CD14-positive monocyte (primary cell): ENCODE measurements at places on chromosomes 2 and 18.

GRCh38 chr2:121172456-121172855, 112.5 kb downstream of the TFCP2L1 start:
- no peak for DNase-seq

DNA sequence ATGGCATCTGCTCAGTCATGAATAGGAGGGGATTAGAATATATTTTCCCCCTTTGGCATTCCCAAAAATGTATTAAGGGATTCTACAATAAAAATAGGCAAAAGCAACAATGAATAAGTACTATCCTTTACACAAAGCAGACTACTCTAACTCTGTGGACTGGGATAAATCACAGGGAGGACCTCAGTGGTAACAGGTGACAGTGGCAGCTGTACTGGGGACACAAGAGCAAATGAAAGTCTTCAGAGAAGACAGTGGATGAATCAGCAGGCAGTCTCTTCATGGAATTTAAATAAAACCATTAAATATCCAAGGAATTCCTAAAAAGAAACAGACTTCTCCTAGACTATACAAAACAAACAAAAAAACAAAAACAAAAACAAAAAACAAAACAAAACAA, 4.8 kb downstream of the CDH7 start:
- no peak for DNase-seq

DNA sequence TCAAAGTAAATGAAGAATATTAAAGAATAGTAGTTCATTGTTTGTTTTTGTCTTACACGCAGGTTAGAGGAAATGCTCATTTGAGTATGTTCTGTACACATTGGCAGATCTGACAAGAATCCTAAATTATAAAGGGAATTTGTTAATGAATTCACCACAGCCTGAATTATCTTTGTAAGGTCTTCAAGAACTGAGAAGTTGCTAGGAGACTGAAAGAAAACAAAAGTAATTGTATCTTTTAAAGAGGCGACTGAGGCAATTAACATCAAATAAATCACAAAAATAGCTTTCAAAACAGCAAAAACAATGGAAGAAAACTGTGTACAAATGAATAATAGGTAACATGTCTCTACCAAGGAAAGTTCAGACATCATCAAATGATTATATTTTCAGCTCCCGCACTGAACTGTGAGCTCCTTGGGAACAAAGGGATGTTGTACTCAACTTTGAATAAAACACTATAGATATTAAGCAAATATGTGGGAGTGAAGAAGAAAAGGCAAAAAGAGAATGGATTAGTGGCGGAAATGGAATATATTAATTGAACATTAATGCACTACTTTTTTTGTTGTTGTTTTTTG, 51.7 kb upstream of the ATIC start:
- no peak for DNase-seq

- no peak for DNase-seq
Measured at GRCh38 chr18:77073336-77074093, 59.1 kb downstream of the MBP start.

DNA sequence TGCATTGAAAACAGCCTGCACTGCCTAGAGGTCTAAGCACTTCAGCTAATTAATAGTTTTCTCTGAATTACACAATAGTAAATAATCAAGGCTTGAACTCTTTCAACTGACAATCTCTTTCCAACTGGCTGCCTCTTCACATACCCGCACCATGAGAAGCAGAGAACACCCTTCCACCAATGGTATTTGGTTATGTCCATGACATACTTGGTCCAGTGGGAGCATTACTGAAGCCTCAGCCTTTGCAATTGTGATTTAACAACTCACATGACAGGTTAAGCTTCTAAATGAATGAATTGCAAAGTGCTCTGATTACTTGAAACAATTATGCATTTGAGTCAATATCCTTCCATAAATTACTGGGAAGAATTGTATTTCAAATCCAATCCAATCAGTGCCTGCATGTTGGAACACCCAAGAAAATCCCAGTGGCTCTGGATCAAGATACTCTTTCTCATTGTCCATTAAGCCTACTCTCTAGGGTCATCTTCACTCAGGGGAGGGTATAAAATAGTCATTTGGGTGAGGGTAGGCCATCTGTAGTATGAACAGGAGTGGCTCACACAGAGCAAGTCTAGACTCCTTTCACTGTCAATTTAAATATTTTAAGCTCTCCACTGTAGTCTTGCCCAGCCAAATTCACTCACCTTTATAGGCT, 101.1 kb downstream of the HS1BP3 start:
- DNase-seq: no peak

DNA sequence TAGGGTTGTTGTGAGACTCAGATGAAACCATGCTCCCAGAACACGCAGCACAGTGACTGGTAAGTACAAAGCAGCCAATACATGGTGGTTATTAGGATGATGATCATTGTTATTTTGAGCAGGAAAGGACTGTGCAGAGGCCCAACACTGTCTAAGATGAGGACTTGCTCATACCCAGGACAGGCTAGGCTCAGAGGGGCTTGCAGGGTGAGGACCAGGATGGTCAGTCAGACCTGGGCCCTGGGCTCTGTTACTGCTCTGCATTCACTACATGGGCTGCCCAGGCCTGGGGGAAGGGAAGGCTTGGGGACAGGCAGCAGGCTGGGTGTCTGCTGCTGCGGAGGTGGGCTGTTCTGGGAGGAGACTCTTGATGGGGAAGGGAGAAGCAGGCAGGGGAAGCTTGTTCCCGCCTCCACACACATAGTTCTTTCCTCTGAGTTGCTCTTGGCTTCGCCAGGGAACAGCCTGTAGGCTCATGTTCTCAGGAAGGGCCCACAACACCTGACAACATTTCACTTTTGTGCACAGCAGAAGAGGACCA, 17.5 kb downstream of the CAPN13 start:
- DNase-seq: no peak

- no peak for DNase-seq
Measured at GRCh38 chr18:59238385-59238784, 18.4 kb downstream of the GRP start.

- DNase-seq: no peak
Measured at GRCh38 chr18:56377231-56377630, 261.2 kb downstream of the TXNL1 start.

DNA sequence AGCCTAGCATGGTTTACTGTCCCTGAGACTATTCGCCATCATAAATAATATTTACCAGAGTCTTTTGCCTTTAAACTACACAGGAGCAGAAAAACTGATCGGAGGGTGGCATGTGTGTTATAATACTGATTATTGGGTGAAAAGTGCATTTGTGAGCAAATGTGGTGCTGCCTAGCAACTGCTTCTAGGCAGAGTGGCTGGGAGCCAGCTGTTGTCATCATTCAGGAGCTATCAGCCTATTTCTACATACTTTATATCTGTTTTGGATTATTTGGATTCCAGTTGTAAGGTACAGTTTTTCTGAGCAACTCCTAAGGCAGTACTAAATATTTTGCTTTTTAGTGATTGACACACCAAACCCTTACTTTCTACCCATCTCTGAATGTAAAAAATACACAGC, 75.0 kb upstream of the MSTN start:
- no peak for DNase-seq

DNA sequence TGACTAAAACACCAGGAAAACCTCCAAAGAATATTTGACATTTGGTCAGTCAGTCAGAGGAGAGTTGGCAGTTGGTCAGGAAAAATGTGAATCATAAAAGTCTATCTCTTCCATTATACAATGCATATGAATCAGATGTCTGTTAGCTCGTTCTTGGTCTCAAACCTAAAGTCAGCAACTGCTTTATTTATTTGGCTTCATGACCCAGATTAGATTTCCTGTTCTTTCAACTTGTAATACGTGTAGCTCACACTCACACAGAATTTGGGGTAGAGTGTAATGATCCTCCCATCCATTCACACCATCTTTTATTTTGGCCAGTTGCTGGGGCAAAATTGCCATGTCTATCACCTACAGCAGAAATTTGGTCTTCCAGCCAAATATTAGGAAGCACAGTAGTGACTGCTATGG, 81.9 kb upstream of the COL5A2 start:
- no peak for DNase-seq

GRCh38 chr2:225042800-225043167, 516 bp upstream of the DOCK10 start:
- DNase-seq: no peak

DNA sequence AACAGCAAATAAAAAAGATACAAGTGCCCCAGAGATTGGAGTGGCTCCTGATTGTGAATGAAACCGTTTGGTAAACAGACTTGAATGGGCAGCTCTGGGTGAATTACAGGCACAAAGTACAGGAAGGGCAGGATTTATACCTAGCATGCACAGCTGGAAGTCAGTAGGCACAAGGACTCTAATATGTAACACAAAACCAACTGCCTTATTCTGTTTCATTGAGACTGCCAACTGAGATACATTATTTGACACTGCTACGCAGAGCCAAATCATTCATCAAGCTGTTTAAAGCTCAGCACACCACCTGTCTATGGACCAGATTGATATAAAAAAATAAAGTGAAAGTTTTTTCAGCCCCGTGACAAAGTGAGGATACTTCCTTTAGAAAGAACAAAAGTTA, 541.2 kb downstream of the NUP35 start:
- no peak for DNase-seq

DNA sequence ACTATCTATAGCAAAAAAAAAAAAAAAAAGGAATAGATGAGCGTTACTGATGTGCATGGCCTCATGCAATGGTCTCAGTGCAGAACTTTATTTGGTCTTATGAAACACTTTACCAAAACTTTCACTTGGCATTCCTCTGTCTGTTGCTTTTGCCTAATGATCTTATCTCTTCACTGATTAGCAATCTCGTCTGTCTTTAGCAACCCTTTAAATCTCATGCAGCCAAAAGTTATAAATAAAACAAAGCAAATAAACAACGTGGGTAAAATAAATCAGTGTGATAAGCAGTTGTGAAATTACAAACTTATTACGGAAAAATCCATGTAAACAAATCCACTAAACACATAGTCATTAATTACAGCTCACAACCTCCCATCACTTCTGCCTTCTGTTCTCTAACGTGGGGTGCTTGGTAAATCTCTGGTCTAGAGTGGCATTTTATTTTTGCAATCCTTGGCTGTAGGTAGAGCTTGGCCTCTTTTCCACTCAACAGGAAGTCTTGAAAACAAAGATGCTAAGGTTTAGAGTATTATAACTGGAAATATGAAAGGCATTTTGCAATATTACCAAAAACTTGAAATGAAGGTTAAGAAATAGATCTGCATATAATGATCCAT, 288.0 kb downstream of the AFF3 start:
- no peak for DNase-seq

DNA sequence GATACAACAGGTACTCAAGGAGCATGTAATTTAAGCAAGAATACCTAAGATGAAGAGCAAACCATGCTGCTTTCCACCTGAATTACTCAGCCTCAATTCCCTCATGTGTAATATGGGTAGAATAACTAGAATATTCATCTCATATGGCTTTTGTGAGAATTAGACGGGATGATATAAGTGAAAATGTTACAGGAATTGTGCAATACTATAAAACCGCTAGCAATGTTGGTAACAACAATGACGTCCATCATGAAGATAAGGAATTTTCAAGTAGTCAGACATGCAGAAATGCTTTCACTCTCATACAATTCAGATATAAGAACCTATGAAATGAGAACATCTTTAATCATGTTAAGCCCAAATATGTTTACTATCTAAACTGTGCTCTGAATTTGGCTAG, 2106.6 kb upstream of the CELF4 start:
- DNase-seq: no peak

- DNase-seq: no peak
Measured at GRCh38 chr2:179995741-179996515, 11.2 kb downstream of the CWC22 start.

DNA sequence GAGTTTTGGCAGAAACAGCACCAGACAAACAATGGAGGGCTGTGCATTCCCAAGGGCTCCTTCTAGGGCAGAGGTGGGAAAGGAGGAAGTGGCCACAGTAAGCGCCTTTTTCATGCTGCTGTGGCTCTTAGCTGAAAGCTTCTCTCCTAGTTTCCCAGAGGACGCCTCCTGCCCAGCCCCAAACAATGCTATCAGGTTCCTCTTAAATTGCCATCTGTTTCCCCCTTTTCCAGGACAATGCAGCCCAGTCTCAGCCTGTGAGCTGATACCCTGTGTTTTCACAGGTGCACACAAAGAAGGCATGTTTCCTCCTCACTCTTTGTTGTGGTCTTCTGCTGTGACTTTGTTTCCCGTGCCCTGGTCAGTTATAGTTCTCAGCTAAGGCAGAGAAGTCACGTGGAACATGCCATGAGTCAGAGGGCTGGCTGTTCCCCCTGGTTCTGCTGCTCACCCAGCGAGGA, 5.4 kb upstream of the FAM124B start:
- peak; percentile 53 for DNase-seq

DNA sequence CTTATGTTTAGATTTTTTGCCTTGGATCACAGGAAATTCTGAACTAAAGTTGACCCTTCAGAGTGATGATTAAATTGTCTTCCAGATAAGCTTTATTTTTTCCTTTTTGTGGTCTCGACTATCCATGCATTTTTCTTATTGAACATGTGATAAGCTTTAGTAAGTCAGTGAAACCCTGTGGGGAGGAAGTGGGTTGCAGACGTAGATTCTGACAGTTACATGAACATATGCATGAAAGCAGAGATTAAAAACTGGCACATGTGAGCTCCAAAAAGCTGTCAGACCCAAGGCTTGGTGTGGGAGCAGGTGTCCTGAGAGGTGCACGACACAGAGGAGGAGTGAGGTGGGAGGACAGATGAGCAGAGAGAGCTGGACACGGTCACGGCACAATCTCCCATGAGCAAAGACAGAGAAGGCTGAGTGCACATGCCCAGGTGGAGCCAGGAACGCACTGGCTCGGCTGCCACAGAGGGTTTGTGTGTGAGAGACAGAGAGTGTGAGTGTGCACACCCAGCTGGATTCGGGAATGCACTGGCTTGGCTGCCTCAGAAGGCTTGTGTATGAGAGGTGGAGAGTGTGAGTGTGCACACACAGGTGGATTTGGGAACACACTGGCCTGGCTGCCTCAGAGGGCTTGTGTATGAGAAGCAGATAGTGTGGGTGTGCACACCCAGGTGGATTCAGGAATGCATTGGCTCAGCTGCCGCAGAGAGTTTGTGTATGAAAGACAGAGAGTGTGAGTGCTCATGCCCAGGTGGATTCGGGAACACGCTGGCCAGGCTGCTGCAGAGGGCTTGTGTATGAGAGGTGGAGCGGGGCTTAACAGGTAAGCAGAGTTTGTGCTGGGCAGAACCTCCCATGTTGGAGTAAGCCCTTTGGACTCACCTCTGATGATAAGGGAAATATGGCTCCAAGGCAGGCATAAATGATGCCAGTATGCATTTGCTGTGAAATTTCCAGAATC, 849.1 kb upstream of the SALL3 start:
- DNase-seq: no peak

- no peak for DNase-seq
Measured at GRCh38 chr18:59669872-59670657, 27.2 kb downstream of the CCBE1 start.
